ENCODE measurements at places on chromosomes 1 and 21.

GRCh38 chr1:157505481-157506272 is 46.6 kb downstream of the FCRL5 start:
- peak; percentile 50 for DNase-seq

- no peak for DNase-seq
Observed at GRCh38 chr21:22573834-22574233, 1575.6 kb downstream of the NCAM2 start.

- DNase-seq, result peak; percentile 84
Observed at GRCh38 chr1:9235096-9235459, 504 bp downstream of the H6PD start.

GRCh38 chr1:154739654-154740053 is 130.4 kb downstream of the KCNN3 start:
- no peak for DNase-seq

- no peak for DNase-seq
Observed at GRCh38 chr1:216823731-216824130, 100.5 kb upstream of the ESRRG start.

DNA sequence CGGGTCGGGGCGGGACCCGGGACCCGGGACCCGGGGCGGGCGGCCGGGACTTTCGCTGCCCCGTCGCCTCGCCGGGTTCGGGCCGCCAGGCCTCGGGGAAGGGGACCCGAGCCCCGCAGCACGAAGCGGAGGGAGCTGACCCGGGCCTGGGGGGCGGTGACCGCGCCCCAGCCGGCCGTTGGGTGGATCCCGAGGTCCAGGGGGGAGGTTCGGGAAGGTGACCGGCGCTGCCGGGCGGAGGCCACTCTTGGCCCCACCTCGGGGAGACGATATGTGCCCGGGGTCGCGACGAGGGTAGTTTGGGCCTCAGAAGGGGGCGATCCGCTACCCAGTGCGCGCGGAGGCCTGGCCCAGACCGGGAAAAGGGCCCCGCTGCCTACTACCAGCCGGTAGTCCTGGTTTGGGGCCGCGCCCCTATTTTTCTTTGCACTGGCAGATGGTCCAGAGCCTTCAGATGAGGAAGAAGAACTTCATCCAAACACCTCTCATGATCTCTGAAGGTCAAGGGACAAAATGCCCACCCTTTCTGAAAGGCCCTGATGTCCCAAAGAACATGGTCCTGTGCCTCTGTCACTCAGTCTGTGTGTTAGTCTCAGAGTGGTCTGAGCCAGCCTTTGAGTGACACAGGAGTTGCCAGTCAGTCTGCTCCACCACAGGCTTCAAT is 766 bp downstream of the AGO4 start:
- DNase-seq, result peak; percentile 32

DNA sequence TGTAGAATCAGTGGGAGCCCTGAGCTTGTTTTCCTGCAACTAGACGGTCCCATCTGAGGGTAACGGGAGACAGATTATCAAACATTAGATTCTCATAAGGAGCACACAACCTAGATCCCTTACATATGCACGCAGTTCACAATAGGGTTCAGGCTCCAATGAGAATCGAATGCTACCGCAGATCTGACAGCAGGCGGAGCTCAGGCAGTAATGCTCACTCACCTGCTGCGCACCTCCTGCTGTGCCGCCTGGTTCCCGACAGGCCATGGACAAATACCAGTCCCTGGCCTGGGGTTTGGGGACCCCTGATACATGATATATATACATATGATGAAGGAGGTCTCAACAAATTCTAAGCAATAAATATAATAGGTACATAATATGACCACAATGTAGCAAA is 19.7 kb upstream of the SMIM12 start:
- DNase-seq, result no peak

- no peak for DNase-seq
Observed at GRCh38 chr1:201988601-201989000, 6.2 kb downstream of the RNPEP start.

DNA sequence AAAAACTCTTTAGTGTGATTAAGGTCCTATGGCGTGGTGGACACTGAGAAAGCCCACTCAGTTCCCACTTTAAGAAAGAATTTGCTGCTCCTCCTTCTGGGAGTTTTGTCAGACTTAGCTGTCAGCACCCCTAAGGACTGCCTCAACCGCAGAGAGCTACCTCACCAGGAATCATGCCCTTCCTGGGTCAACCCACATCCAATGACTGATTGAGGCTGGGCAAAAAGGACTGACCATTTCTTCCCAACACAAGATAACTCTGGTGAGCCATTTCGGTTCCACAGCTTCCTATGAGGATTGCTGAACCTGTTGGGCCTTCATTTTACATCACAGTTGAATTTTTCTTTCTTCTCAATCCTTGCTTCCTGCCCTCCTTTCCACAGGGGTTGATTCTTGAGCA is 197.9 kb downstream of the NCAM2 start:
- DNase-seq, result no peak

DNA sequence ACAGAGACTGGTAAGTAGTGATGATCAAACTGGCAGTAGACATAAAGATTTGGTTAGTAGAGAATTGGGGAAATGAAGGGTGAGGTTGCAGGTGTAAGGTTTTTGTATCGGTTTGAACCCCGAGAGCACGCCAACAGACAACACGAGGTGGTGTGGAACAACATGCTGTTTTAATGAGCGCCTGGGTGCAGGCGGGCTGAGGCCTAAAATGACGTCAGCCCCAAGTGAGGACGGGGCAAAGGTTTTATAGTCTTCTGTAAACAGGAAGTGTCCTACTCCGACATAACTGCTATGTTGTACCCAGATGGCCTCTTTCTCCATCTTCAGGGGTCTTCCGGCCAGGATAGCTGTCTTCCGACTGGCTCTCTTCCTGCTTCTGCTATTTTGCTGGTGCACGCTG is 178.8 kb downstream of the HHIPL2 start:
- no peak for DNase-seq

DNA sequence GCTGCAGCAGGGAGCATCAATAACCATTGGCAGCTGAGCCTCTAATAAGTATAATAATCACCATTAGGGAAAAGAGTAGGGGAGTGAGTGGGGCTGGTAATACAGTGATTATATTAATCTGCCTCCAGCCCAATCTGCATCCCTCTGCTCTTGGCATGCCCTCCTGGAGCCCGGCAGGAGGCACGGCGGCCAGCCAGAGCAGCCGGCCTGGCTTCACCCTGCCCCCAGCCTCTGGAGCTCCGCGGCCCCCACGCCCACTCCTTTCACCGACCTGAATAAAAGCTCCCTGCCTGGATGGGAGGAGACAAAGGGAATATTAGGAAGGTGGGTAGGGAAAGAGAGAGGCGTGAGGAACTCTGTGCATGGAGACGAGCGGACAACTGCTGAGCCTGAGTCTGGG is 28.3 kb downstream of the OPTC start:
- no peak for DNase-seq

- DNase-seq, result peak; percentile 55
Observed at GRCh38 chr1:100459358-100460114, 78.4 kb upstream of the GPR88 start.

DNA sequence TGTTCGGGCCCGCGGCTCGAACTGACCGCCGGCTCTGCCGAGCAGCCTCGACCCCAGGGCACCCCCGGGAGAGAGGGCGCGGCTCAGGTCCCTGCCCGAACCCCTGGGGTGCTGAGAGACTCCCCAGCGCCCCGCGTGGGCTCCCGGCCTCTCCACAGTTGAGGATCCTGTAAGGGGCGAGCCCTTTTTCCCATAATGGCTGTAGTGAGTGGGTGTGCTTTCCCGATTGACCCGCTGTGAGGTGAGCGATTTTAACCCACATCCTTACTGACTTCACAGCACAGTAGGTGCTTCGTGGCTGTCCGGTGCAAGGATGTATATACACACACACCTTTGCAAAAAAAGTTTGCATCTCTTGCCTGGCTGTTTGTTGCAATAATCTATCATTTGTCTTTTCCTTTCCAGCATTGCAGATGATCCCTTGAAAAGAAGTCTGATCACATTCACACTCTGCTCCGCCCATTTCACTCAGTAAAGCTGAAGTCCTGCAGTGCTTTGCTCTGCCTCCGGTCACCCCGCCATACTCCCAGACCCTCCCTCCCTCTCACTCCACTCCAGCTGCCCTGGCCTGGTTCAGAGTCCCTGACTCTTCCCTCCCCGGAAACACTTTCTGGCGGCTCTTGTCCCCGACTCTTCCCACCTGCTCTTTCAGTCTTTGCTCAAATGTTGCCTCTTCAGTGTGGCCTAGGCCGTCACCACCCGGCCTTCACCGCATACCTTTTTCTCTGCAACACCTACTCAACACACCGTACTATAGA is 955 bp upstream of the UBE2G2 start:
- DNase-seq, result peak; percentile 36

DNA sequence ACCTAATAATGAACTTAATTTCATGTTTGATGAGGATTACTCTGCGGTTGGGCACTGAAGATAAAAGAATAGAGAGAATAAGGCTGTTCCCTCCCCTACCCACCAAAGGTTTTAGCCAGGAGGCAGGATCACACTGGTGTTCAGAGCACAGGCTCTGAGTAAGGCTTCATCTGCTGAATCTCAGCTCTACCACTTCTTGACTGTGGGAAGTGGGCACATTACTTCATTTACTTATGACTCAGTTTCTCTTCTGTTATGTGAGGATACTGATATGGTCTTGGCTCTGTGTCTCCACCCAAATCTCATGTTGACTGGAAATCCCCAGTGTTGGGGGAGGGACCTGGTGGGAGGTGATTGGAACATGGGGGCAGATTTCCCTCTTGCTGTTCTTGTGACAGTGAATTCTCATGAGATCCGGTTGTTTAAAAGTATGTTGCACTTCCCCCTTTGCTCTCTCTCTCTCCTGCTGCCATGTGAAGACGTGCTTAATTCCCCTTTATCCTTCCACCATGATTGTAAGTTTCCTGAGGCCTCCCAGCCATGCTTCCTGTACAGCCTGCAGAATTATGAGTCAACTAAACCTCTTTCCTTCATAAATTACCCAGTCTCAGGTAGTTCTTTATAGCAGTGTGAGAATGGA is 79.7 kb downstream of the SMYD2 start:
- DNase-seq, result no peak

- no peak for DNase-seq
Observed at GRCh38 chr21:42581993-42582786, 68.5 kb downstream of the SLC37A1 start.

GRCh38 chr1:41975850-41976569 is 57.3 kb upstream of the HIVEP3 start:
- no peak for DNase-seq

- no peak for DNase-seq
Observed at GRCh38 chr1:230507666-230508402, 81.7 kb upstream of the PGBD5 start.

- DNase-seq, result no peak
Observed at GRCh38 chr1:172637522-172637921, 21.4 kb upstream of the FASLG start.

DNA sequence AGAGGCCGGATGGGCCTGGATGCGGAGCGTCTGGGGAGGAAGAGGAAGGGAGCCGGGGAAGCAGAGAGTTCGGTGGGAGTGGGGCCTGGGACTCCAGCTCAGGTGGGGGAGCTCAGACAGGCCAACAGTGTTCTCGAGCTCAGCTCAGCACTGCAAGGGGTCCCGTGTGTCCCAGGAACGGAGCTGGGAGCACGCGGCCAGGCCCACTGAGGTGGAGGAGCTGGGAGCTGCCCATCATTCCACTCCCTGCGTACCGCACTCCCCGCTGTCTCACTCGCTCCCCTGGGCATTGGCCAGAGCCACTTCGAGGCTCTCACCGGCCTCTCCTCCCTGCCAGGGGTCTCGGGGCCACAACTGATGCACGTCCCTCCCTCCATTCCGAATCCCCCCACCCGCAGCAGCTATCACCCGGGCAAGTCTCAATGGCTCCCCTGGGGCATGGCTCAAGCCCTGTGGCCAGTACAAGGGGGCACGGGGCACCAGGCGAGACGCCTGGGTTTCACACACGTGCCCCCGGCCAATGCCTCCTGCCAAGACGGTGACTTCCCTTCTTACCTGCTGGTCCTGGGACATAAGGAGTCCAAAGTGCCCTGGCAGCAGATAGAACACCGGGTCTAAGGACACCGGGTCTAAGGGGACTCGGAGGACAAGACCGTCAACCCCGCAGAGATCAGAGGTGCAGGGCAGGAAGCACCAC is 30.3 kb upstream of the COL6A2 start:
- no peak for DNase-seq

DNA sequence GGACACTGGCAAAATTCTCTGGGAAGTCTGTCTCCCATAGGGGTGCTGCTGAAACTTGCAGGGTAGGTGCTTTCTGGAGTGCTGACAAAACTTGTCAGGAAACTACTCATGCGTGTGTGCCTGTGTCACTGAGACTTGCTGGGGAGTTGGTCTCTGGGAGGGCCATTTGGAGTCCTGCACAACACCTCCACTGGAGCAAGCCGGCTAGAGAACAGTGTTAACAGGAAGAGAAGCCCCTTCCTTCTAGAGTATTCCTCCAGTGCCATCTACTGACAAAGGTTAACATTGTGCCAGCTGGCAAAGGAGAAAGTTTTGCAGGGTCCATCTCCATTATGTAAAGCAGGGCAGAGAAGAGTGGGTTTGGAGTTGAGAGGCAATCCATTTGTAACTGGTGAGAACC is 30.0 kb downstream of the ZMYM4 start:
- peak; percentile 33 for DNase-seq

DNA sequence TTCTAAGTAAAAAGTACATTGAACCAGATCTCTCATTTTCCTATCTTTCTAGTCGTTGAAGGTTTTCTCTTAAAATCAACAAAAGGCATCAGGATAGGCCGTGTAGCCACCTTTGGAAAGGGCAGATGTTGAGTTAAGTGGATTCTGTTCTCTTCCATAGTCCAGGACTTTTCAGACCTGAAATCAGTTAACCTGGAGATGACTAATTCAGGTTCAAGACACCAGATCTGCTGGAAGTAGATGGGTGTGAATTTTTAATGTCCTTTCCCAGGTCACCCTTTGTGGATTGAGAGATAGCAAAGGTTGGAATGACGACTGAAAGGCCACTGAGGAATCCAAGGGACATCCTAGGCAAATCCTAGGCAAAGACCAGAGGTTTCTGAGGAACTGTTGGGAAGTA is 172.8 kb downstream of the DHRS3 start:
- no peak for DNase-seq

GRCh38 chr1:8560611-8561544 is 243.0 kb downstream of the SLC45A1 start:
- DNase-seq, result peak; percentile 31

DNA sequence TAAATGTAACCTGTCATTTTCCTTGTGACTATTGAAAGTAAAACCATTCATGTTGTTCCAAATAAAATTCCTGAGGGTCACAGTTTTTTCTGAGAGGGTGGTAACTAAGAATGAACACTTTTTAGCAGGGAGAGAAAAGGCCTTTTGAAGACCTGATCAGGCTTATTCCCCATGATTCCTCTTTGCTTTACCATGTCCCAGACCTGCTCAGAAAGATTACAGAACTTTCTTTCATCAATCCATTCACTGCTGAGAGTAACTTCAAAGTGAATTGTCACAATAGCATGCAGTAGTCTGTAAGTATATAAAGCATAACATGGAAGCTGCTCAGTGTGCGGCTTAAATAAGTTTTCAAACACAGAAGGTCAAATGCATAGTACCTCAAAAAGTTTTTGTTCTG is 201.5 kb upstream of the COL11A1 start:
- no peak for DNase-seq

GRCh38 chr1:172907834-172908326 is 142.9 kb downstream of the TNFSF18 start:
- DNase-seq, result no peak

GRCh38 chr21:34642211-34643075 is 26.4 kb upstream of the CLIC6 start:
- peak; percentile 13 for DNase-seq
